ENCODE measurements at places on chromosomes 13 and 19. TPM values are rescaled to one million over a fixed set of nuclear protein-coding genes. Genes with fewer than 3 reads are reported as not detected.

MISP3 gene
- polyA plus RNA-seq = 1.2 TPM

DKKL1 gene
- polyA plus RNA-seq = 1.8 TPM

ZIK1 gene
- 5.9 TPM for polyA plus RNA-seq

KCNC3 gene
- 0.98 TPM for polyA plus RNA-seq

UNC13A gene
- 0.15 TPM for polyA plus RNA-seq

TPTE2 gene
- not detected for polyA plus RNA-seq

PSMD8 gene
- 117 TPM for polyA plus RNA-seq

WTIP gene
- polyA plus RNA-seq = 15.7 TPM

MBD3L3 gene
- polyA plus RNA-seq = not detected
